ENCODE measurements at places on chromosomes 12 and 14. TPM values are rescaled to one million over a fixed set of nuclear protein-coding genes. Genes with fewer than 3 reads are reported as not detected.

The PTHLH gene
- total RNA-seq = not detected

The COPZ1 gene
- total RNA-seq = 112 TPM

The SAMD15 gene
- total RNA-seq = 0.23 TPM

The GDF3 gene
- not detected for total RNA-seq

The AHNAK2 gene
- not detected for total RNA-seq

The KLRB1 gene
- 6.0 TPM for total RNA-seq

The PTPRO gene
- total RNA-seq = 1.1 TPM

The KLRC2 gene
- 1.7 TPM for total RNA-seq

The HEATR5A gene
- total RNA-seq = 9.4 TPM

The SELPLG gene
- total RNA-seq = 150 TPM

The KRT2 gene
- total RNA-seq = not detected

The FBXL14 gene
- total RNA-seq = 27.5 TPM

The TMPO gene
- 413 TPM for total RNA-seq

The ASCL1 gene
- not detected for total RNA-seq

The MUCL1 gene
- not detected for total RNA-seq

The RASSF8 gene
- 1.0 TPM for total RNA-seq

Measured in activated CD8-positive, alpha-beta T cell treated with anti-CD3 and anti-CD28 coated beads, Interleukin-2, amount 10 ng/mL, durations not matched to agents 7 days and 5 days (primary cell).